ENCODE measurements at places on chromosomes 3 and 15. TPM values are rescaled to one million over a fixed set of nuclear protein-coding genes. Genes with fewer than 3 reads are reported as not detected.

The PGBD4 gene
- total RNA-seq = 1.6 TPM

- DNase-seq = no peak
- H3K36me3 ChIP-seq = no peaks in the 10 kb centered on the region
- peaks cover 73% of the 10 kb centered on the region for H3K4me1 ChIP-seq
- no peaks in the 10 kb centered on the region for H3K27me3 ChIP-seq
- no peak overlapping the region for H3K4me3 ChIP-seq
These were observed 29.8 kb downstream of the IRAK2 start for GRCh38 chr3:10194328-10195071.

- peaks cover 6% of the 10 kb centered on the region for H3K4me1 ChIP-seq
- peaks cover 10% of the 10 kb centered on the region for H3K36me3 ChIP-seq
- H3K27me3 ChIP-seq = no peaks in the 10 kb centered on the region
- no peak overlapping the region for H3K4me3 ChIP-seq
These were observed 129.8 kb downstream of the SATB1 start for GRCh38 chr3:18295171-18295920.

GRCh38 chr3:113685124-113685523 lies 11.3 kb downstream of the USF3 start:
- H3K27me3 ChIP-seq = no peaks in the 10 kb centered on the region
- no peak overlapping the region for H3K27ac ChIP-seq
- peaks cover 6% of the 10 kb centered on the region for H3K36me3 ChIP-seq
- DNase-seq = no peak

DNA sequence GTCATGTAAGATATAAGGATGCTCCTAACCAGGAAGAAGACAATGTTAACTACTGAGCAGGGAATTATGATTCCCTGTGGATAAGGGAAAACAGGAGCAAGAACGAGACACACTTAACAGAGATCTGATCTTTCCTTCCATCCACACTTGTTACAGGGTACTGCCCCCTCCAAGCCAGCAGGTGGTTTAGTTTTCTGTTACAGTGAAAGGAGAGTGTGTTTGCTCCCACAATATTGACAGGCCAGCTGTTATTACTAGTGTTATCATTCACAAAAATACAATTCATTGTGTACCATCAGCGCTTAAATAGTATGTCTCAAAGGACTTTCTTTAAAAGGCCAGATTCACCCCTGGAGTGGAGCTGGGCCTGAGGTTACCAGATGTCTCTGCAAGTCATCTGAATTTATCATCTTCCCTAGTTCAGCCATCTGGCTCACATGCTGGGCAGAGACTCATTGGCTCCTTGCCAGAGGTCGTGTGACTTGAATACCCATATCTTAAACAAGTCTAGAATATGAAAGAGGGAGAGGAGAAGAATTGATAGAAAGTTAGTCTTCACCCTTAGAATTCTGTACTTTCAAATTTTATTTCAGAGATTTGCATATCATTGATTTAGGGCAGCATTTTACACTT lies 16.8 kb upstream of the FMN1 start:
- DNase-seq = no peak
- no peaks in the 10 kb centered on the region for H3K27me3 ChIP-seq
- H3K27ac ChIP-seq = no peak overlapping the region
- no peaks in the 10 kb centered on the region for H3K36me3 ChIP-seq
- no peaks in the 10 kb centered on the region for H3K4me1 ChIP-seq

GRCh38 chr3:52120556-52121463 lies 33.4 kb downstream of the POC1A start:
- no peak overlapping the region for H3K27ac ChIP-seq
- H3K4me3 ChIP-seq = no peak overlapping the region
- peak; percentile 46 for DNase-seq
- H3K4me1 ChIP-seq = peaks cover 3% of the 10 kb centered on the region
- peaks cover 3% of the 10 kb centered on the region for H3K36me3 ChIP-seq
- no peaks in the 10 kb centered on the region for H3K27me3 ChIP-seq
